ENCODE measurements at places on chromosomes 6 and 20. TPM values are rescaled to one million over a fixed set of nuclear protein-coding genes. Genes with fewer than 3 reads are reported as not detected.
A peak's percentile ranks its signal among the peaks of the same experiment; 100 is the strongest.

GRIK2 gene
- total RNA-seq, result 1.5 TPM

HDGFL1 gene
- total RNA-seq, result not detected

ENPP5 gene
- total RNA-seq, result 9.1 TPM

GMDS gene
- total RNA-seq, result 9.4 TPM

MAP3K4 gene
- 44.2 TPM for total RNA-seq

TRDN gene
- not detected for total RNA-seq

BPIFA3 gene
- not detected for total RNA-seq

ZC2HC1B gene
- total RNA-seq, result not detected

F13A1 gene
- total RNA-seq, result 3.6 TPM

LY6G6F gene
- total RNA-seq, result not detected

GRCh38 chr20:23245553-23246181 lies 104.9 kb upstream of the NXT1 start:
- peak; percentile 59 for DNase-seq

GRCh38 chr20:20946122-20946759 lies 159.9 kb downstream of the LINC00237 start:
- DNase-seq, result no peak

- DNase-seq, result no peak
Measured at GRCh38 chr6:140205795-140206593, 831.5 kb upstream of the CITED2 start.

GRCh38 chr6:129153257-129153656 lies 270.3 kb downstream of the LAMA2 start:
- DNase-seq, result no peak

DNA sequence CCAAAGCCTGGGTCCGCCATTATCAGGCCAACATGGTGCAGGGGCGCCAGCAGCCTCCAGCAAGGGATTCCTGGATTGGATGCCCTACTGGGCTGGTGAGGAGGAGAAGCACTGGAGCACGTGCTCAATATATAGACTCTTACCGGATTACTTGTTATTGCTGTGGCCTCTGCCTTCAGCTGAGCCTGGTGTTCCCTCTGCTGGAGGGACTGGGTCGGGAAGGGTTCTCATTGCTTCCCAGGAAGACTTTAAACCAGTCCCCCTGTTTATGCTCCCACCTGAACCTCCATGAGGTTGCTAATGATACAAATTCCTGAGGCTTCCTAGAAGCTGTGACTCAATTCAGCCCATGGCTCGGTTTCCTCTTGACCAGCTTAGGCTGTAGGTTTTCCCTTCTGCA lies 186.7 kb upstream of the ARID1B start:
- DNase-seq, result no peak

DNA sequence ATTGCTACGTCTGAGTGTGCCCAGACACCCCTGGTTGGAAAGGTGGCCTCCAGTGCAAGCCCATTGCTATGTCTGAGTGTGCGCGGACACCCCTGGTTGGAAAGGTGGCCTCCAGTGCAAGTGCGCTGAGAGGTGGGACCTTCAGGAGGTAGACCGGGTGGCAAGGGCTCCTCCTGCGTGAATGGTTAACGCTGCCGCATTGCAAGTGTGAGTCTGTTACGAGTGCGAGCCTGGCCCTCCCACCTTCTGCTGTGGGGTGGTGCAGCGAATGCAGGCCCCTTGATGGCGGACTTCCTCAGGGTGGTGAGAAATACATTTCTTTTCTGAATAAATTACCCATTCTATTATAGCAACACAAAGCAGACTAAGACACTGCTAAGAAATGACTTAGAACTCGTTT lies 208.8 kb downstream of the DLL1 start:
- DNase-seq, result no peak

GRCh38 chr6:34383161-34383631 lies 9.3 kb downstream of the NUDT3 start:
- no peak for DNase-seq

- DNase-seq, result no peak
Measured at GRCh38 chr6:113076116-113076515, 729.0 kb downstream of the RFPL4B start.

DNA sequence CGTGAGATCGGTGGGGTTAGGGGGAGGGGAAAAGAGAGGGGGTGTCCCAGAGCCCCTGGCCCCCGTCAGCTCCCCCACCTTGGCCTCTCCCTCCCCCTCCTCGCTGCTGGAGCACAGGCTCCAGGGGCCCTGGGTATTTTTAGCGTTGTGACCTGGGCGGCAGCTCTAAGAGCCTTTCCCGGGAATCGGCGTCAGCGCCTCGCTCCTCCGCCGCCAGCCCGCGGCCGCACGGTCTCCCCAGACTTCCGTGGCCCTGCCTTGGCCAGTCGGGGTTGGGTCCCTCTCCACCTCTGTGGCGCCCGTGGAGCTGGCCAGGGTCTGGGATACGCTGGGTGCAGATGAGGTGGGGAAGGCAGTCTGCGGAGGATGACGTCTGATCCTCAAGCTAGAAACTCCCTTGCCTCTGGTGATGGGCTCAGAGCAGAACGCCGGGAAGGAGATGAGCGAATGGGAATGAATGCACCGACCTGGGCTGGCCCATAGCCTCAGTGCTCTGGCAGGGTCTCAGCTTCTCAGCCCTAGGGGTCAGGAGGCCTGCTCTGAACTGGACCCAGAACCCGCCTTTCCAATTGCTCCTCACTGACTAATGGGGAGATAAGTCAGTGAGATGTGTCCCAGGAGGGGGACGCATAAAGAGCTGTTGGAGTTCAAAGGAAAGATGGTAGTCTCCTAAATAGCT lies 883 bp upstream of the DBNDD2 start:
- peak; percentile 55 for DNase-seq

DNA sequence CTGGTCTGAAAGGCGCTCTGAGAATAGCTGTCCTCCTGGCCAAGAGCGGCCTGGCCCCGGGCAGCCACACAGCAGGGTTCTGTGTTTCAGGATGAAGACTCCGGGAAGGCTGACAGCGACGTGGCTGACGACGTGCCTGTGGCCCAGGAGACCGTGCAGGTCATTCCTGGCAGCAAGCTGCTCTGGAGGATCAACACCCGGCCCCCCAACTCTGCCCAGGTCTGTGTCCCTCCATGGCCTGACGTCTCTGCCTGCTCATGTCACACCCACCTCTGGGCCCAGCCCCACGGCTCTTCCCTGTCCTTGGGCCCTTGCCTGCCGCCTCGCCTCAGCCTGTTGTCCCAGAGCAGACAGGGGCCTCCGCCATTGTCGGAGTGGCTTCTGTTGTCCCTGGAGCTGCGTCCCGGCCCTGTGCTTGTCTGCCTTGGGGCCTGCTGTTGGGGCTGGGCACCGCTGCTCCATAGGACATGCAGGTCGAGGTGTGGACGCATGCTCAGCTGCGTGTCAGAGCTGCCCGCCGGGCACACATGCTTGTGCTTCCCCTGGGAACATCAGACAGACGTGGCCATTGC lies 16.2 kb upstream of the ADRM1 start:
- no peak for DNase-seq

- DNase-seq, result no peak
Measured at GRCh38 chr6:47792216-47792733, 10.4 kb downstream of the OPN5 start.

- no peak for DNase-seq
Measured at GRCh38 chr6:156351346-156351966, 425.7 kb upstream of the ARID1B start.

DNA sequence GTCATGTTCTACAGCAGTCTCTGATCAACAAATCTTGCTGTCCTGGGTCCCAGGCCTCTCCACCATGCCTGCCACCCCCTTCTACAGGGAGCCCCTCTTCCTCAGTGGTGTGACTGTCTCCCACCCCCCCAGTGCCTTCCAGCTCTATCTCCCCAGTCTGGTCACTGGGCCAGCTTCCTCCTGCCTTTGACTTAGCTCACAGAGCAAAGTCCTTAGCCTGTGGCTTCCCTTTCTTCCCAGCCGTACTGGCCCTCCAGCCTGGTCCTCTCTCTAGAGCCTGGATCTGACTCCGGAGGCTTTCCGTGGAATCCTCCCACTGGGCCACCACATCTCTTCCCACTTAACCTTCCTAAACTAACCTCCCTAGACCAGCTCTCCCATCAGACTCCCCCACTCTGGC lies 17.0 kb downstream of the MAPK13 start:
- DNase-seq, result no peak

GRCh38 chr6:107809966-107810365 lies 14.1 kb downstream of the SCML4 start:
- no peak for DNase-seq

DNA sequence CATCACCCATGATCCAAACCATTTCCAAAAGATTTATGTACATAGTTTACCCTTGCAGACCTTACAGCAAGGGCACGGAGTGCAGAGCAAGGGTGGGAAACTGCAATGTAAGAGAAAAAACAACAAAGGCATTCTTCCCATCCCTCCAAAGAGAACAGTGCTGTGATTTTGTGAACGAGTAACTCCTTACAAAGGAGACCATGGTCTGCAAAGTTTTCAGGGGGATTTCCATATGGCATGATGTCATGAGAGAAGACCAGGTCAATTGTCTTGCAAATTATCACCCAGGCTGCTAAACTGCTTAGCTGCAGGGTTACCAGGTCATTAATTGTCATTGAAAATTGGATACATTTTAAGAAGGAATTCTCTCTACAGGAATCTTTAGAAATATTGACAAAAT lies 58.3 kb downstream of the LAMP5 start:
- DNase-seq, result peak; percentile 79

GRCh38 chr20:12098421-12098820 lies 180.7 kb downstream of the BTBD3 start:
- no peak for DNase-seq

- DNase-seq, result no peak
Measured at GRCh38 chr6:149084808-149085556, 232.5 kb upstream of the TAB2 start.

DNA sequence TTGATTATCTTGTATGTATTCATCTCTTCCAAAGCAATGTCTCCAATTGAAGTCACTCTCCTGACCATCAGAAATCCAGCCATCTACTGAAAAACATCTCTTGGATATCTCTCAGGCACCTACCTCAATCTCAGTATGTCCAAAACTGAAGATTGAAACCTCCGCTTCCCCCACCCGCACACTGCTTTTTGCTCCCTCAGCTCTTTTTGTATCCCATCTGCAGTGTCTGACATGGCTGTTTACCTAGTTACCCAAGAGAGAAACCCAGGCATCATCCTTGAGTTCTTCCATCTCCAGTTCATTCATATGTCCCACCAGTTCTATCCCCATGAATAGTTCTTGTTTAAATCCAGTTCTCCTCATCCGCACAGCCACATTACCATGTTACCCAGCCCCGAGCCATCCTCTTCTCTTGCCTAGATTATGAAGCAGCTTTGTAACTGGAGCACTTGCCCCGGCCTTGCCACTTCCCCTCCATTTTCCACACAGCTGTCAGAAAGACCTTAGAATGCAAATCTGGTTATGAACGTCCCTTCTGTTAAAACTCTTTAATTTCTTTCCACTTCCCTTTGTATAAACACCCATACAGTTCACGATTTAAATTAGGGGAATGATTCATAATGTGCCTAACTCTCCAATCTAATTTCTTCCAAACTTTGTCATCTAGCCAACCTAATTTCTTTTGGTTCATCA lies 40.5 kb upstream of the GCLC start:
- DNase-seq, result no peak

DNA sequence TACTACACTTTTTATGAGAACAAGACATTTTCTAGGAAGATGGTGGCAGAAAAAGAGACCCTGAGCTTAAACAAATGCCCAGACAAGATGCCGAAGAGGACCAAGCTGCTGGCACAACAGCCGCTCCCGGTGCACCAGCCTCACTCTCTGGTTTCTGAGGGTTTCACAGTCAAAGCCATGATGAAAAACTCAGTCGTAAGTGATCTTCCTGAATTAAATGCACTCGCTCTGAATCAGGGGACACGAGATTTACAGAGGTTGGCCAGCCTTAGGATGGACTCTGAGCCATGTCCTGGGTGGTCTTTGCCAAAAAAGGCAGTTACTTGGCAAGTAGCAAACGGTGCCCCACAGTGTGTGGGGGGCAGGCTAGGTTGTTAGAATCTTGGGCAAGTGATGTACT lies 423 bp downstream of the PACRG start:
- DNase-seq, result peak; percentile 23

DNA sequence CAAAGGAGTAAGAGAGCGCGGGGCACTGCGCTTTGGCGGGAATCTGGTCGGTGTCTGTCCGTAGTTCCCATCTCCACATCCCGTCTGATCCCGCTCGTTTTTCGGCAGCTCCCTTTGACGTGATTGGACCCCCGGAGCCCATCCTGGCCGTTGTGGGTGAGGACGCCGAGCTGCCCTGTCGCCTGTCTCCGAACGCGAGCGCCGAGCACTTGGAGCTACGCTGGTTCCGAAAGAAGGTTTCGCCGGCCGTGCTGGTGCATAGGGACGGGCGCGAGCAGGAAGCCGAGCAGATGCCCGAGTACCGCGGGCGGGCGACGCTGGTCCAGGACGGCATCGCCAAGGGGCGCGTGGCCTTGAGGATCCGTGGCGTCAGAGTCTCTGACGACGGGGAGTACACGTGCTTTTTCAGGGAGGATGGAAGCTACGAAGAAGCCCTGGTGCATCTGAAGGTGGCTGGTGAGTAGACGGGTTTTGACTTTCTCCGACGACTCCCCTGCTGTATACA lies 1.4 kb downstream of the BTN1A1 start:
- peak; percentile 66 for DNase-seq

- peak; percentile 21 for DNase-seq
Measured at GRCh38 chr6:29651413-29652197, 5.3 kb upstream of the MOG start.

- DNase-seq, result peak; percentile 33
Measured at GRCh38 chr20:45470937-45471336, 1.4 kb downstream of the WFDC2 start.

- no peak for DNase-seq
Measured at GRCh38 chr6:143804835-143805239, 38.3 kb upstream of the LTV1 start.

GRCh38 chr6:125656287-125656870 lies 93.1 kb upstream of the HEY2 start:
- DNase-seq, result no peak

- no peak for DNase-seq
Measured at GRCh38 chr6:156231026-156231765, 546.0 kb upstream of the ARID1B start.

DNA sequence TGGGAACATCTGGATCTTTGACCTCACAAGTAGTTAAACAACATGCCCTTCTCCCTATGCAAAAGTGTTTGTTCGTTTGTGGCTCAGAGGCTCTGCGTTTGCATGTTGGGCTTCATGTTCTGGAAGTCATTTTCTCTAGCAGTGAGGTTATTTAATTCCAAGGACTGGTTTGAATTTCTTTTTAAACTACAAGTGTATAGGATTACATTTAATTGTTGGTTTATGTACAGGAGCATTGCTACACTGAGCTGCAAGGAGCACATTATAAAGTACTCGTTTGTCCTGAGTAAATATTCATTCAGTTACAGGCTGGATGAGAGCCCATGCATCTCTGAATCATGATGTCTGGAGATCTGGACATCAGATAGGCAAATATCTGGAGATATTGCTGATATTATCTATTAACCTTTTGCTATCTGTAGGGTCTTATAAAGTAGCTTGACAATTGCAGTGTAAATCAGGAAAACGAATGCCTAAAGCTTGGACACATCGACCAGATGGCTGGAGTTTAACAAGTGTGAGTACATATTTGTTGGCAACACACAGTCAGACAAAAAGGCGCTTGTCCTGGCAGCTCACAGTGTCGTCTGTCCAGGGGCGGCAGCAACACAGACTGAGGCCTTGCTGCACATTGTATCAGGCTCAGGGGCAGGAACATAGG lies 84.6 kb downstream of the PDE7B start:
- DNase-seq, result no peak

- DNase-seq, result peak; percentile 92
Measured at GRCh38 chr20:62861726-62862336, at the start of gene TCFL5. Gene TCFL5 (minus strand): TSS chr20:62861822. CDS start chr20:62861670, 152 bp downstream.

- peak; percentile 13 for DNase-seq
Measured at GRCh38 chr6:45569210-45569945, 191.6 kb upstream of the SUPT3H start.

GRCh38 chr6:159059885-159060506 lies 15.2 kb upstream of the TAGAP start:
- no peak for DNase-seq
